Activated T-helper 9 cell treated with anti-CD3 and anti-CD28 coated beads, Interleukin-2, amount 50 U/mL, for 16 hours (primary cell): ENCODE measurements at places on chromosomes 4 and X.

GRCh38 chr4:26992657-26993361, 132.2 kb downstream of the STIM2 start:
- no peak for DNase-seq

DNA sequence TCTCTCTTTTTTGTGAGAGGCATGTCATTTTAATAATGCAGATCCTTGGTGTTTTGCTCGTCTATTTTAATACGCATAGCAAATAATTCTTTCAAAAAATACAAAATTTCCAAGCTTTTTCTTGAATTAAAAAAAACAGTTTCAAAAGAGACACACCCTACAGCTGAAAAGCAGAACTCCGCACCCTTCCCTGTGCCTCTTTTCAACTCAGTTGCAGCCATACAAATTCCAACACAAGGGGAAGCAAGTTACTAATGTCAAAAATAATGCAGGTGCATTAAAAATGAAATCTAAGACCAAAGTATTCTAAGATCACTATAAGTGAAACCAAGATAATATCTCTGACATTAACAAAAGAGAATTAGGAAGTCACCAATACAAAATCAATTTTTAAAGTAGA, 66.6 kb downstream of the NR3C2 start:
- no peak for DNase-seq

DNA sequence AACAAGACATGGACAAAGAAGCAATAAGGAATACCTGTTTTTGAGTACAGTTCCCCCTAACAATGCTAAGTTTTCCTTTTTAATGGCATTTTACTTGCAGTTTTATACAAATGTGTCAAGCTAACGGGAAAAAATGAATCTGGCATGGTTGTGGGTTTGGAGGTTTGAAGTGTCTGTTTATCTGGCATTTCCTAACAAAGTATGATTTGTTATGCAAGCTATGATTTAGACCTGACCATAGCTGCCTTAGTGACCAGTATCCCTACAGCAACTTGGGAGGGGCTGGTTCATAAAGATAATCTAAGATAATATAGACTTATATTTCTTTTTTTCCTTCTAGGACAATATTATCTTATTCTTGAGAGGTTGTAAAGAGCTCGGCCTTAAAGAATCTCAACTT, 60.6 kb downstream of the LIMCH1 start:
- DNase-seq = no peak

GRCh38 chrX:119402588-119402987, 3.5 kb downstream of the SLC25A43 start:
- no peak for DNase-seq

GRCh38 chr4:109007976-109008375, 245.1 kb upstream of the ETNPPL start:
- no peak for DNase-seq

GRCh38 chrX:71191248-71191647, 31.8 kb upstream of the GJB1 start:
- DNase-seq = no peak
